ENCODE measurements at places on chromosomes 3 and 15.

DNA sequence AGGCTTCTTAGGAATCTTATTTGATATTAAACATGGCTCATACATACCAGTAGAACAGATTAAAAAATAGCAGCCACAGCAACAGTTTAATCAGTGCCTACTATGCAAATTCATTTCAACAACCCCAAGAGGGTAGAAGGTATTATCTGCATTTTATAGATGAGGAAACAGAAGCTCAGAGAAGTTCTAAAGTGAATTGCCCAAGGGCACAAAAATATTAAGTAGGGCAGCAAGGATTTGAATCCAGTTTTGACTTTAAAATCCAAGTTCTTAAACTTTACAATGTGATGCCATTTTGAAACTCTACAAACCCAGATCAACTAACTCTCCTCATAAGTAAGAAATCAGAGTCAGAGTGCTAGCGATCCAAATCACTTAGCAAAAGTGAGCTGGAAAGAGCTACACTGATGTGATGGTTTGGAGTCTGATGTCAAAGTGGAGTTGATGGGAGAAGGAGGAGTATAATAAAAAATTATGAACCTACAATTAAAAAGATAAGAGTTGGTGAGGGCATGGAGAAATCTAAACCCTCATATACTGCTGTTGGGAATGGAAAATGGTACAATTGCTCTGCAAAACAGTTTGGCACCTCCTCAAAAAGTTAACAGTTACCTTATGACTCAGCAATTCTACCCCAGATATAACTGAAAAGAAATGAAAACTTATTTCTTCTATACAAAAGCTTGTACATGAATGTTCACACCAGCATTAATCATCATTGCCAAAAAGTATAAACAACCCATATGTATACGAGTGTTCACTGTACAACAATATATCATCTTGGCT, 51.0 kb upstream of the PLXND1 start:
- peak; percentile 9 for DNase-seq

GRCh38 chr15:28914483-28915023, 28.8 kb downstream of the APBA2 start:
- DNase-seq = no peak

DNA sequence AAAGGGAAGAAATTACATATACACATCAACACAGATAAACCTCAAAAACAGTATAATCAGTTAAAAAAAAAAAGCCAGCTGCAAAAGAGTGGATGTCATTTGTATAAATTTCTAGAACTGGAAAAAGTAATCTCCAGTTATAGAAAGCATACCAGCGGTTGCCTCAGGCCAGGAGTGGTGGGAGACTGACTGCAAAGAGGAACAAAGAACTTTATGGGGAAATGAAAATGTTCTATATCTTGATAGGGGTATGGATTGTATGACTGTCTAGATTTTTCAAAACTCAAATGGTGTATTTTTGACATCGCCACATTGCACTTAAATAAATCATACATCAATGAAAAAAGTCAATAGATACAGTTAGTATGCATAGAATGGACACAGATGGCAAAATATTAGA, 241.6 kb downstream of the SCAPER start:
- DNase-seq = no peak

- DNase-seq = no peak
Observed at GRCh38 chr3:186588632-186589031, 18.1 kb downstream of the DNAJB11 start.

DNA sequence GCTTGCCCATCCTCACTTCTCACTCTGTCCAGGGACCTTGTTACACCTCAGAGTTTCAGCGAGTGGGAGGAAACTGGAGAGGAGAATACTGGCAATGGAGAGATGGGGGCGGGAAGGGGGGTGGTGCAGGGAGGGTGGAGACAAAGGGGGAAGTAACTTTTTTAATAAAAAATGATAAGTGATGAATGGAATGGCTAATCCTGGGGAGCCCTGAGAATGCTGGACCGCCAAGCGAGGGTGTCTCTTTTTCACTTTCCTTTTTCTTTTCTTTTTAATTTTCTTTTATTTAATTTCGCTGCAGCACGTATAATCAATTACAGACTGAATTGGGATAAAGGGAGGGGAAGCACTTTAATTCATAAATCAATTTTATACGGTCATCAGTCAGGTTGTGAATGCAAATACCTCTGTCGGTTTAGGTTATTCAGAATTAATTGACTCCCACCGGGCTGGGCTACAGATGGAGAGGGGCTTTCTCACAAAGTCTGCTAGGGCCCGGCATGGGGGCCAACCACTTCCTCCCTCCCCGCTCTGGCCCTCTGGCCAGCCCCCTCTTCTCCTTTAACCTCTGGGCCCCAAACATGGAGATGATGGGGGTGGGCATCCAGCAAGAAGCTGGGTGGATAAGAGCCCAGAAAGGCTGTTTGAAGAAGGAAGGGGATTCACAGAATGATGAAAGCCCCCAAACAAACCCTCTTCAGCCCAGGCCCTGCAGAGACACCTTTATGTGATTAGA, 106.8 kb upstream of the BOC start:
- no peak for DNase-seq

GRCh38 chr3:102400142-102400541, 34.7 kb upstream of the ZPLD1 start:
- DNase-seq = no peak

GRCh38 chr3:121482660-121483059, 63.1 kb downstream of the POLQ start:
- peak; percentile 52 for DNase-seq

DNA sequence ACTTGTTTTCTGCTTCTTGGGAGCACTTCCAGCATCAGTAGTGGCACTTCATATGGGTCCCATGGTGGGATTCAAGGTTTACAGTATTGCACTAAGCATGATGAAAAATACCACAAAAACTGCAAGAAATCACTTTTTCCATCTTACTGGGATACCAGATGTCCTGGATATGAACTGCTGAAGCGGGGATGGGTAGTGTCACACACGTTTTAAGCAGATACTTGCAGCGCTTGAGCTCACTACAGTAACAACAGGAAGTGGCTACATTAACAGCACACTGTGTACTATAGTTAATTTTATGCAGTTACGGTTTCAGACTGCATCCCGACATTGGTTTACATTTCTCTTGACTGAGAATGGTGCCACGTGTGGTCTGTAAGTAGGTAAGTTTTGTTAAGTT, 3.5 kb upstream of the ISG20 start:
- DNase-seq = peak; percentile 55

DNA sequence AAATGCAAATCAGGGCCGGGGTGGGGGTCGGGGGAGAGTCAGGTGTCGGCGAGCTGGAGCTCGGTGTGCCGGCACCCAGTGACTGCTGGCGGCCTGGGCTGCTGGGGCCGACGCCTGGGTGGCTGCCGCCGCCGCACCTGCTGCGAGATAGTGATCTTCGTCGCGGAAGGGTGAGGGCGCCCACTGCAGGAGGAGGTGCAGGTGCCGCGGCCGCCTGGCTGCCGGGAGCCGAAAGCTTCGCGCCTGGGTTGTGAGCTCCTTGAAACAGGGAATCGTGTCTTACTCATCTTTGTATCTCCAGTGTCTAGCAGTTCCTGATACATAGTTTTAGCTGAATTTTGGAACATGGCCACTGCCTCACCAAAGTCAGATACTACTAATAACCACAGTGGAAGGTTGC, 64.0 kb upstream of the CPOX start:
- DNase-seq = no peak

DNA sequence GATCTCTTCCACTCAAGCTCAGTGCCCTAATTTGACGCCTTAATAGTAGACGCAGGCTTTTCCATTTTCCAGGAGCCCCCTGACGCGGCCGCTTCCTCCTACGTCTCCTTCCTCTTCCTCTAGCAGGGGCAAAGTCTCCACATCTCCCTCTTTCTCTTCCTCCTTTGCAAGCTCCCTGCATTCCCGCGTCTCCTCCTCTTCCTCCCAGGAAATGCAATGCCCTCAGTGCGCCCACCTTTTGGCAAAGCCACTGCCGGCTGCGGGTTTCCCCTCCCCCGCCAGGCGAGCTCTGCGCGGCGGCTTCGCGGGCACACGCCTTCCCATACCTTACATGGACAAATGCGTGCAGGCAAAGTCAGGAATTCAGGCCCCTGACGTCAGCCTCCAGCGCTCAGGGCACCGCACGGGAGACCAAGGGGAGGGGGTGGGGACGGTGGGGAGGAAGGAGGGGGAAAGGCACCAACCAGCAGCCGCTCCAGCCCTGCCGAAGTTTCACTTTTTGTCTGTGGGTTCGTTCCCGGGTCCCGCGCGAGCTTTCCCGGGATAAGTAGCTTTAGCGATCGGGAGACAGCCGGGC, 432 bp upstream of the LPP start:
- peak; percentile 92 for DNase-seq

DNA sequence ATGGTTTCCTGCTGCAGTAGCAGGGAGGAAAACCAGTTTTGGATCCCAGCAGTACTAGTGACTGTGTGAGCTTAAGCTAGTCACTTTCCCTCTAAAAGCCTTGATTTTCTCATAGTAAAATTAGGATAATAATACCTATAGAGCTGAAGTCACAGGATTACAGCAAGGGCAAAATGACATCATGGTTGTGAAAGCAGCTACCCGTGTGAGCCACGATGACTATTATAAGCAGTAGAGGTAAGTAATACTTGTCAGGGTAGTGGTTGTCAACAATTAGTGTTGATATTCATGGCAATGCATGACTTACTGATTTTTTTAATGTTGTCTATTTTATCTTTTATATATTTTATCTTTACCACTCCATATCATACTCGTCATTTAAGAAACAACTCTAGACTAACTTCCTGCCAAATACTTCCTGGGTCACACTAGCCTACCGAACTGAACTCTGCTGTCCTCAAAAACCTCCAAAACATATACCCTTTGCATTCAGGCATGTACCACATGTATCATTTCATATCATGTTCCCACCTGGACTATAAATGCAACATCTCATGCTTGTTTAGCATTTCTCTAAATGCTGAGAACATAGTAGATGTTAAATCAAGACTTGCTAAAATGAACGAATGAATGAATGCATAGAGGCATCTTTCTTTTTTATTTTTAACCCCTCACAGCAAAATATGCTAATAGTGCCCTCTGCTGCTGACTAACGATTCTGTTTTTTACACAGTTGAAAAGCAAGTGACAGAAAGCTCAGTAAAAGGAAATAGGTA, 172.6 kb downstream of the P3H2 start:
- no peak for DNase-seq

DNA sequence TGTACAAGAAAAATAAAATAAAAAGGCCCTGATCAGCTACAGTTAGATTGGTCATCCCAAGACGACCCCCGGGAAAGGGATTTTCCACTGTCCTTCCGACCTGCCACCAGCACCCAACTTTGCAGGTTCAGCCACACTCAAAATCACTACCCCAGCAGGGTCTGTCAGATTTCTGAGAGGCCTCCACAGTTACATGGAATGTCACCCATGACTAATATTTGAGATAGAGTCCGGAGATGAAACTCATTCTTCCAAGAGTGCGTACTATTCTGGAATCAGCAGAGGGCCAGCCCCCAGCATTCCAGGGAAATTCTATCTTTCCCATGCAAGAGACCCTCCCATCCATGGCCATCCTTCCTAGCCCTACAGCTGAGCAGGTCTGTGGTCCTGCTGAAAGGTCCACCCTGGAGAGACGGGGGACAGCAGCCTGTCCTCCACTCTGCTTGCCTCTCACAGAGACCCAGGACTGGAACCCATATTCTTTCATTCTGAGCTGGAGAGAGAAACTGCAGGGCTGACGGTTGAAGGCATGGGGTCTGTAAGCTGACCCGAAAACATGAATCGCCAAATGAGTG, 5.8 kb downstream of the LIPC start:
- no peak for DNase-seq

- no peak for DNase-seq
Observed at GRCh38 chr3:193909387-193909786, 226.6 kb upstream of the HES1 start.

GRCh38 chr15:52095597-52096262, 16.8 kb downstream of the BCL2L10 start:
- peak; percentile 98 for DNase-seq

- no peak for DNase-seq
Observed at GRCh38 chr3:32522682-32523081, 20.0 kb upstream of the CMTM6 start.

- DNase-seq = no peak
Observed at GRCh38 chr3:188446014-188446413, 292.1 kb downstream of the LPP start.

DNA sequence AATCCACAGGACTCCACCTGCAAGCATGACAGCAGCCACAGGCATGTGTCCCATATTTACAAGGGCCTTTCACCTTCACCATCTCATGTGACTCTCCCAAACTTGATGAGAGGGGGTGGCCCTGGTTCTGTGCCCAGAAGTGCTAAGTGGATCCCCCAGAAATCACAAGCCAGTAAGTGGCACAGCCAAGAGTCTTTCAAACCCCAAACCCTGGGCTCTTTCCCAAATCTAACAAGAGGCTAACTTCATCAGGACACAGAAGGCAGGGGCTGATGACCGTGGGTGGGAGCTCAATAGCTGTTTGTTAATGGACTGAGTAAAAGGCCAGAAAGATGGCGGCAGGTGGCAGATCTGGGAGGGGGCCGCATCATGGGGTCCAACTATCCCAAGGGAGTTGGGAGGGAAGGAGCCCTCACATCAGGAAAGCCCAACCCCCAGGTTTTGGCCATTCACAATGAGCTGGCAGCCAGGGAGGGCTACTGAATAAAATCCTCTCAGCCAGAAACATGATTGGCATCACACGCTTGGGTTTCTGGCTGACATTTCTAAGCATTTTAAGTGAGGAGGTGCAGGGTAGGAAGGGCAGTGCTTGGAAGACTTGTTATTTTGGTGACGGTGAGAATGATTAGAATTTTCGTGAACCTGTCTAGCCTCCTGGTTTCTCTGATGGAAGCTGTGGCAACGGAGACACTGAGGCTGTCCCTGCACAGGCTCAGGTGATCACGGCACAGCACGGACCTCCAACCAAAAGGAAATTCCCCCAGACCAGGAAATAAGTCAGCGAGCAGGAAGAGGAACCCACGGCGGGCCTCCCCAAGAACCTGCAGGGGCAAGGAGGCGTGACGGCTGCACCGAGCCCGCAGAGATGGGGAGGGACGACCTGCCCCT, 109.3 kb downstream of the OXNAD1 start:
- DNase-seq = no peak

- DNase-seq = no peak
Observed at GRCh38 chr3:33278163-33278562, 921 bp downstream of the FBXL2 start.

DNA sequence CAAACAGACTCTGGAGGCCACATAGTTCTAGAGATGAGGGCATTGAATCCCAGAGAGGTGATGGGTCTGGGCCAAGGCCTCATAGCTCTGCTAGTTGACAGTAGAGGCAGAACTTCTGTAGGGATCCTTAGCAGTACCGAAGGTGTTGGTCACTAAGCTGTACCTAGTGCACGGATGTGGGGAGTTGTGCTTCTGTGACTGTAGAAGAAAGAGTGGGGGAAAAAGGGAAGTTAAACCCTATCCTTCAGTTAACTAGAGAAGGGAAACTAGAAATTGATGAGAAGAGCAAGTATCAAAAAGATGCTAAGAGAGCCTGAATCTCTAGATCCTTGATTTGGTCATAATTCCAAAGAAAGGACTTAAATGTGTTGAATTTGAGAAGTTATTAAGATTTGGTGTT, 186.7 kb downstream of the NFKBIZ start:
- DNase-seq = no peak

All from fibroblast of gingiva (primary cell).